Dermis blood vessel endothelial cell (primary cell): ENCODE measurements at places on chromosomes 12 and 14. TPM values are rescaled to one million over a fixed set of nuclear protein-coding genes. Genes with fewer than 3 reads are reported as not detected.

Gene NINJ2
- 1.2 and 4.8 TPM in 2 replicates for total RNA-seq

Gene TAS2R43
- 1.0 and 2.1 TPM in 2 replicates for total RNA-seq

DNA sequence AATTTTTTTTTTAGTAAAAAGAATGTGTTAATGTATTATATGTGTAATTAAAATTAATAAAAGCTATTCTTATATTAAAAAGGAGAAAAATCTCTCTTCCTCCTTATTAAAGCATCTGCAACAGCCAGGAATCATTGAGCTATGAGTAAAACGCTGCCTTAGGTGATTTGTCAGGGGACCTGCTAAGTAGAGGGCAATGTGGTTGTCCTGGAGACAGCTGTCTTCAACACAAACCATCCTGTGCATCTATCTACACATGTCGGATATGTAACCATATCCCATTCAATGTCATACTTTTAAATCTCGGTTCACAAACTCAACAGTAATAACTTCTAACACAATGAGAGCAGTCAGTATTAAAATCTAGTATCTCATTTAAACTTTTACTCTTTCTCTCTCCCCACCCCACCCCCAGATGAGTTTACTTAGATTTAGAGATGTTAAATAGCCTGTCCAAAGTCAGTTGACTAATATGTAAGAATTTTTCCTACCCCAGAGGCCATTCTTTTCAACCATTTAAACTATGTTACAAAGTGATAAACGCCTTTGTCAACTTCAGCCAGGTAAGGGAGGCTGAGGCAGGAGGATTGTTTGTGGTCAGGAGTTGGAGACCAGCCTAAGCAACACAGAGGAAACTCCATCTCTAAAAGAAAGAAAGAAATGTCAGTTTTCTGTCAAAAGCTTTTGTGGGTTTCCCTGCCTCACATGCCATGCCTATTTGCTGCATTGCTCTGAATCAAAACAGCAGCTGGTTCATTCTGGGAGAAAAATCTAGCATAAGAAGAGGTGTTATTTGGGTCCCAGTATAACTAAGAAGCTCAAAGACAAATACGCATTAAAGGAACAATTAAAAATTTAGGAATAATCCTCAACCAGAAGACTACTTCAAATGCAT lies 413.7 kb upstream of the CCDC196 start:
- no peak for DNase-seq

DNA sequence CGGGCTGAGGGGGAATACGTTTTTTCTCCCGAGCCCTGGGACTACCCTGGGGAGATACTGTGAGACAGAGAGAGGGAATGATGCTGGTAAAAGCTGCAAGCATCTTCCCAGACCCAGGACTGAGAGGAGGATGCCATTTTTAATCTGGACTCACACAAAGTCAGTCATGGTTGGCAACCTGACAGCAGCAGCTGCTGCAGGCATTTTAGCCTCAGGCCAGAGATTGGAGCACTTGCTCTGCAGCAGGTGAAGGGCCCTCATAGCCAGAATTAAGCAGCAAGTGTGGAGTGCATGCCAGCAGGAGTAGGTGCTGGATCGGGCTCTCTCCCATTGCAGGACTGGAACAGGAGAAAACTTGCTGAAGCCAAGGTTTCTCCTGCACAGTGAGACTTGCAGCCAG lies 361.1 kb upstream of the CLEC14A start:
- no peak for DNase-seq

GRCh38 chr12:112599871-112600270 lies 181.1 kb downstream of the PTPN11 start:
- no peak for DNase-seq

DNA sequence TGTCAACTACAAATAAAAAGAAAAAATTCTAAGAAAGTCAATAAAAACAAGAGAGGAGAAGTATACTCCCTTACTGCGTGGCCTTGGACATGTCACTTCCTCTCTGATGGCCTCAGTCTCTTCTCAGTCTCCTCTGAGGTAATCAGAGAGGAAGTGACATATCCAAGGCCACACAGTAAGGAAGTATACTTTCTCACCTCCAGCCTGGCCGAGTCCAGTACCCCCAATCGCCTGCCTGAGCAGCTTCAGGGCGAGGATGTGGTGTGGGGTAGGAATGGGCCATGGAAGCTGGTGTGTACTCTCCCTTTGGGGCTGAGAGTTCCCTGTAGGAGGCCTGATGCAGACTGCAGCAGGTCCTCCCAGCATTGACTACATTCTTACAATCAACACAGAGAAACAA lies 15.8 kb downstream of the VDR start:
- DNase-seq, result peak; percentile 15

GRCh38 chr14:89657014-89657413 lies 240.0 kb upstream of the FOXN3 start:
- no peak for DNase-seq

Gene ZDHHC17
- total RNA-seq, result 65.1 and 68.6 TPM in 2 replicates

DNA sequence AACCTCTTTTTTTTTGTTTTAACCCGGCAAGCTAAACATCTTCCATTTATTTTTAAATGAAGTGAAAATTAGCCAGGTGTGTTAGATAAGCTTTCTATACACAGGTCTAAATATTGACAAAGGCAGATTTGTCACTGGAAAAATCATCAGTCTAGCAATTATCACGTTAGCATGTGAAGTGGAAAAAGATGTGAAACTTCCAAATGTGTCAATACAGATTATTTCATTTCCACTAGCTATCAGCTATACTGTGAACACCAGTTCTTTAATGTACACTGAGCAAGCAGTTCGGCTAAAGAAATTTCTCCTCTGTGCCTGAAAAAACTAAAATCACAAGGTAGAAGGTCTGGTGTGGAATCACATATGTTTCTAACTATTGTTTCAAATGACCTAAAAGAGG lies 96.6 kb upstream of the G2E3 start:
- DNase-seq, result no peak

Gene GRIN2B
- total RNA-seq, result under 0.01 TPM in 1 of 2 replicates, not detected in the other

Gene DCAF4
- total RNA-seq, result 6.6 and 9.0 TPM in 2 replicates

Gene MYF5
- not detected in 2 replicates for total RNA-seq

DNA sequence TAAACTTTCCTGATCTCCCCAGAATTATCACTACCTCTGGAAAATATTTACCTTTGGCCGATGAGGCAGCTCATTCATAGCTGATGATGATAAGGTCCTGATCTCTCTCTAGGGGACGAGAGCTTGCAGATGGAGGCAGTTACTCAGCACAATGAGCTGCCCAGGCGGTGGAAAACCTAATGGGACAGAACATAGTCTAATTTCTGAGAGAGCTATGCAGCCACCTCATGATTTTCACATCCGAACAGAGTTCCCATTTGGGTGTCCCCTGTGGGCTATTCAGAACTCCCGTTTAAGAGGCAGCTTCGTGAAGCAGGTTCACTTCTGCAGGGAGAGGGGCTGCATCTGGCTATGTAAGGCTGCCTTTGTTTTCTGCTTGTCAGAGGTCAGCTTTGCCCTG lies 724.6 kb upstream of the TMEM132C start:
- DNase-seq, result no peak

Gene MUCL1
- total RNA-seq, result not detected in 2 replicates

DNA sequence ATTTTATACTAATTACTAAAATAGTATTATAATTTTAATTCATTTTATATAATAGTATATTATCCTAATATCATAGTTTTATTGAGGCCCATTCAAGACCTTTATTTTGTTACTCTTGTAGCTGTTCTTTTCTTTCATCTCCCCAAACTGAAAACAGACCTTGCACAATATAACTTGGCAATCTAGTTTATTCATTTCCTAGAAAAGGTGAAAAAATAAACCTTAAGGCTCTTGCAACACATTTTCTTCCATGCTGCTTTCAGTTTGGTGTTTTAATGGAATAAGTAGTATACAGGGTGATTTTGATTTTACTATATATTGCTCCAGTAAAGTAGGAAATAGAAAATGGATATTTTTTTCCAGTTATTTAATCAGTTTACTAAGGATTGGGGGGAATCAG lies 174.0 kb downstream of the SLC2A13 start:
- DNase-seq, result no peak

- DNase-seq, result no peak
Observed at GRCh38 chr12:104605685-104606084, 148.9 kb downstream of the CHST11 start.

Gene SCNN1A
- total RNA-seq, result 1.5 and 7.1 TPM in 2 replicates

Gene C1RL
- total RNA-seq, result 26.7 and 28.8 TPM in 2 replicates

- no peak for DNase-seq
Observed at GRCh38 chr12:112750971-112751370, 40.6 kb upstream of the RPH3A start.

DNA sequence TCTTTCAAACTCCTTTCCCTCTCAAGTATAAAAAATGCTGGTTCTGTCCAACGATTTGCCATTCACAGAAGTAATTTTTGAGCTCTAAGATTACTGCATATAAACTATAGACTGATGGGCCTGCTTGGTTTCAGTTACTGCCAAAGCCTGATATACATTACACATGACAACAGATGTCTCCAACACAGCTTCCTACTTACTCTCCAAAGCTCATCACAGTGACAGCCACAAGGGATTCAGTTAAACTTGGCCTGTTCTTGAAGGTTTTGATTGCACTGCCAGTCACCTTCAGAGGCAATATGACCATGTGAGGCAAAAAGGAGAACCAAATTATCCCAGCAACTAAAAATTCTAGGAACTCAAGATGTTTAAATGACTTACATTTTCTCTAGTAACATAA lies 30.1 kb downstream of the STXBP6 start:
- no peak for DNase-seq

DNA sequence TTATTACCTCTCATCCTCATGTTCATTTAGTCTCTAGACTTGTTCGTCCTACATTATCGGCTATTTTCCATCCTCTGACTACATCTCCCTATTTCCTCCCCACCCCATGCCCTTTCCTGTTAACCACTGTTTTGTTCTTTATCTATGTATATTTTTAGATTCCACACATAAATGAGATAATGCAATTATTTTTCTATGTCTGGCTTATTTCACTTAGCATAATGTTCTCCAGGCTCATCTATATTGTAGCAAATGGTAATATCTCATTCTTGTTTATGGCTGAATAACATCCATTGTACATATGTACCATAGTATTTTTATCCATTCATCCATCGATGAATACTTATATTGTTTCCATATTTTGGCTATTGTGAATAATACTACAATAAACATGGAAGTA lies 84.6 kb upstream of the PTPRR start:
- no peak for DNase-seq

Gene IGF1
- total RNA-seq, result 0.34 and 1.0 TPM in 2 replicates

- no peak for DNase-seq
Observed at GRCh38 chr12:6192604-6193380, 7.4 kb upstream of the CD9 start.

DNA sequence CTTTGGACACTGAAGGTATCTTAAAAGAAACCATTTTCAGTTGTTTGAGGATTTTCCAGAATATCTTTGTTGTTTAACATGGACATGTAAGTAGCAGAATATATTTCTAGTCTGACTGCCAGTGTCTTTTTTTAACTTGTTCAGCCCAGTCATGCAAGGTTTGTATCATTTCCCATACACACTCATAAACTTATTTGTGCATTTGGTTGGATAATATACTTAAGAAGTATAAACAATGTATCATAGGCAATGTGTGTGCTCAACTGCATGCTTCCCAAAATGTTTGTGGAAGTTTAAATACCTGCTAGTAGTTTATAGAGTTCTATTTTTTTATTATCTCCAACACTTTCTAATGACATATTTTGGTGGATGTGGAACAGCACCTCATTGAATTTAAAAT lies 707.4 kb upstream of the FBXO33 start:
- DNase-seq, result no peak

DNA sequence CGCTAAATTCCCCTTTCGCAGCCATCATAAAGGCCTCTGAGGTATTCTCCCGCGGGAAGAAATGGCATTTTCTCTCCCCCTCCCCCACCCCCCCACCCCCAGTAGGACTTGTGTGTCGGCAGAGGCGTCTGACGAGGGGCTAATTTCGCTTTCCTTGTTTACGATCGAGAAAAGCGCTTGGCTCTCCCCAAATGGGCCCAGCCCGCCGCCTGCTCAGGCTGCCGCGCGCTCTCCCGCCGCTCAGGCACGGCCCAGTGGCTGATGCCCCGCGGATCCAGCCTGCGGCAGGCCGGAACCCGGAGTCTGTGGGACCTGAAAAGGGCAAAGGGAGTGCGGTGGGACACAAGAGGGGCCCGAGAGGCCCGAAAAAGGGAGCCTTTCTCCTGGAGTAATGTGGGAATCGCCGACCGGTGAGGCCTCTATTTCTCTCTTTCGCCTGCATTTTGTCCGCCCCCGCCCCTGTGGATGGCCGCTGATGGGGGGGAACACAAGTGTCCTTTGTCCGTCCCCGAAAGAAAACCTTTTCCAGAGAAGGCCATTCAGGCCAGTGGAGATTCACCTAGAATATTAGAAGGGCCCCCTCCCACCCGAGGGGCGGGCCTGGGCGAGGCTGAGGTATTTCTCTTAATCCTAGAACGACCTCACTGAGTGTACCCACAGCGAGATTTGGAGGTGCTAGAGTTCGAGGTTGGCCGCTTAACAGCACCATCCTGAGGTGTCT lies 9.0 kb upstream of the HOXC6 start:
- DNase-seq, result no peak

- no peak for DNase-seq
Observed at GRCh38 chr14:68995731-68996130, 16.6 kb upstream of the ACTN1 start.

DNA sequence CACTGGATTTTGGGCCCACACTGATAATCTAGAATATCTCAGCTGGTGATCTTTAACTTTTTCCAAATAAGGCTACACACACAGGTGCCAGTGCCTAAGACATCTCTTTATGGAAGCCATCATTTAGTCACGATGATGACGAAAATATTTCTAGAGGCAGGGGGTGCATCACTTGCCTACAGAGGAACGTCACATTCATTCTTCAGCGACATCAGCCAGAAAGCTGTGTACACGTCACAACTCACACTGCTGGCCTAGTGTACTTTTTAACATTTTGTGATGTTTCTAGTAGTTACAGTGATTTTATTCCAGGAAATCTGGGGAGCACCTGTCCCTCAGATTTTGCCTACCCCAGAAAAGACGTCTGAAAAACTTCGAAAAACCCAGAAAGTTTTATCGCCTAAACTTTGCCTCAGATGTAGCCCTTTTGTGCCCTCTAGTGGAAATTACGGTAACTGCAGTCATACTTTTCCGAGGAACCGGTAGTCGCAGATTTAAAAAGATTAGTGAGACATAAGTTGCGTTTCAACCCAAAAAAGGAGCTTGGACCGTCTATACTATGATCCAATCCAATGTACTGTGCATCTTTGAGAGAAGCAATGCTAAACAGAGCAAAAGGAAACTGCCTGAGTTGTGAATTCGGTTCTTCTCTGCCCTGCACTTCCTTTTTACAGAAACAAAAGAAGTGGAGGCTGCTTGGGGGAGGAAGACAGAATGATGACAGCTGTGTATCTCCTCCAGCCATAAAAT lies 64.3 kb upstream of the STON2 start:
- DNase-seq, result peak; percentile 77

Gene CELA1
- total RNA-seq, result not detected in 2 replicates

Gene TAS2R42
- total RNA-seq, result not detected in 2 replicates

DNA sequence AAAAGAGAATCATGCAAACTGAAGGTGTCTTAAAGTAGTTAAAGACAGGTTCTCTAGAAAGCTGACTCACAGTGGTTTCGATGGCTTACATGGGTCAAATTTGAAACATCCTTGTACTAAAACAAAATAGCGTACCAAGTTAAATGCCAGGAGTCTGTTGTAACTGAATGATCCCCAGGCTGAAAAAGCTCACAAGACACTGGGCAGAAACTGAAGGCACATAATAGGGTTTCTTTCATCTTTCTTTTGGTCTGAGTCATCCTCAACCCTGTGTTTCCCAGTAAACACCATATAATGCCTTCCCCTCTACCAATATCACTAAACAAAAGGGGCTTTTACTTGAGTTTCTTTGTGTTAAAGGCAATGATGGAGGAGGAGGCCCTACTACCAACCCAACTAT lies 12.8 kb downstream of the ZFYVE1 start:
- no peak for DNase-seq
